ENCODE measurements at places on chromosomes 16 and 17. TPM values are rescaled to one million over a fixed set of nuclear protein-coding genes. Genes with fewer than 3 reads are reported as not detected.

KRT25 gene
- not detected for total RNA-seq

GOSR2 gene
- 44.5 TPM for total RNA-seq

TM4SF5 gene
- total RNA-seq, result not detected

PPP1R1B gene
- total RNA-seq, result not detected

LDHD gene
- total RNA-seq, result 0.12 TPM

PSMC3IP gene
- 2.7 TPM for total RNA-seq

KRTAP4-3 gene
- total RNA-seq, result not detected

NOS2 gene
- 0.44 TPM for total RNA-seq

STX8 gene
- 81.6 TPM for total RNA-seq

BICDL2 gene
- not detected for total RNA-seq

NFATC3 gene
- 22.8 TPM for total RNA-seq

TMC7 gene
- 2.7 TPM for total RNA-seq

FBXW10 gene
- not detected for total RNA-seq

TP53TG3D gene
- total RNA-seq, result not detected

CRYBA1 gene
- not detected for total RNA-seq

TUBD1 gene
- 5.0 TPM for total RNA-seq

ENPP7 gene
- not detected for total RNA-seq

MC1R gene
- 2.8 TPM for total RNA-seq

TUBB3 gene
- total RNA-seq, result 412 TPM

C16orf96 gene
- total RNA-seq, result not detected

KRT31 gene
- not detected for total RNA-seq

MMP15 gene
- total RNA-seq, result 41.2 TPM

FOXK2 gene
- total RNA-seq, result 56.8 TPM

MRC2 gene
- total RNA-seq, result 105 TPM

RGS9 gene
- 3.1 TPM for total RNA-seq

PRAC1 gene
- total RNA-seq, result not detected

SOST gene
- total RNA-seq, result not detected

NXPH3 gene
- total RNA-seq, result 0.63 TPM

RNF166 gene
- 27.3 TPM for total RNA-seq

NLK gene
- 34.0 TPM for total RNA-seq

LRRC46 gene
- total RNA-seq, result not detected

CHAD gene
- not detected for total RNA-seq

PABPN1L gene
- total RNA-seq, result not detected

AANAT gene
- total RNA-seq, result not detected

SDK2 gene
- total RNA-seq, result 1.4 TPM

SOCS1 gene
- 11.3 TPM for total RNA-seq

KANSL1 gene
- total RNA-seq, result 60.2 TPM

EPX gene
- not detected for total RNA-seq

PDIA2 gene
- total RNA-seq, result not detected

MT1H gene
- total RNA-seq, result not detected

WNT9B gene
- total RNA-seq, result not detected

TPSG1 gene
- total RNA-seq, result not detected

Data from glomerular endothelial cell (primary cell).